Colonic mucosa (tissue), 4 donors: ENCODE measurements at places on chromosomes 11 and 22.

GRCh38 chr11:70193411-70194292, 9.4 kb upstream of the FADD start:
- no peak for DNase-seq

DNA sequence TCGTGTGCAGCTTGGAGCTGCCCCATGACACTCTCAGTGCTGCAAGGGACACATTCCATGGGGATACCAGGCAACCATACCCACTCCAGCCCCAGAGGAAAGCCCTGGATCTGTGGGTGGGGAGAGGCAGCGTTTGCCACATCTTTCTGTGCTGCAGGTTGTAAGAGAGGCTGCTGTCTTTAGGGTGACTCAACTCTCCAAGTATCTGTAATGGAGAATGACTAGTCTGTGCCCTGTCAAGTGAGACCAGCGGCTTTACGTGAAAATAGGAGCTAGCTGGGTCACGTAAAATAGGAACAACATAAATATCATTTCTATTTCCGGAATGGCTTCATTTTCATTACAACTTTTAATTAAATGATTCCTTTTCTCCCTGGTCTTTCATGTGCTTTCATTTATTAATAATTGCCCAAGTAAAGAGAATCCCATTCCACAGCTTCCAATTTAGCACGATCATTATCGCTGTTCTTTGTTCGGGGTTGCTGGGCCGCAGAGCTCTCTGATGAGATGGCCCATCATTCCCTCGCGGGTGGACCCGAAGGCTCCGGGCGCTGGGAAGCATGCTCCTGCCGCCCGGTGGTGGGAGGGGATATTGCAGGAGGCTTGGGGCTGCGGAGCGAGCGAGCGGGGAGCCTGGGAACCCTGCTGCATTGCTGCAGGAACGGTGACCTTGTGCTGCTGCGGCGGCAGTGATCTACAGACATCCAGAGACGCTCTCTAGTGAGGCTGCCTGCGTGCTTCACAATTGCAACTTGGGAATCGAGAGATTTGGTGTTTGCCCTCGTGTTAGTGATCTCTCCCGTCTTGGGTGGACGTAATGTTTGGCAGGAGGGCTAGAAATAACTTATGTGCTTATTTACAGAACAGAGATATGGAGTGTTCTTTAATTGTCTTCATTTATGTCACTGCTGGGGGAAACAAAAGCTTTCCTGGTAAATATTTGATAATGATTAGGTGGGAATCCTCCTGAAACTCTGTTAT, 10.6 kb downstream of the SLC6A5 start:
- DNase-seq = peak; percentile 63

DNA sequence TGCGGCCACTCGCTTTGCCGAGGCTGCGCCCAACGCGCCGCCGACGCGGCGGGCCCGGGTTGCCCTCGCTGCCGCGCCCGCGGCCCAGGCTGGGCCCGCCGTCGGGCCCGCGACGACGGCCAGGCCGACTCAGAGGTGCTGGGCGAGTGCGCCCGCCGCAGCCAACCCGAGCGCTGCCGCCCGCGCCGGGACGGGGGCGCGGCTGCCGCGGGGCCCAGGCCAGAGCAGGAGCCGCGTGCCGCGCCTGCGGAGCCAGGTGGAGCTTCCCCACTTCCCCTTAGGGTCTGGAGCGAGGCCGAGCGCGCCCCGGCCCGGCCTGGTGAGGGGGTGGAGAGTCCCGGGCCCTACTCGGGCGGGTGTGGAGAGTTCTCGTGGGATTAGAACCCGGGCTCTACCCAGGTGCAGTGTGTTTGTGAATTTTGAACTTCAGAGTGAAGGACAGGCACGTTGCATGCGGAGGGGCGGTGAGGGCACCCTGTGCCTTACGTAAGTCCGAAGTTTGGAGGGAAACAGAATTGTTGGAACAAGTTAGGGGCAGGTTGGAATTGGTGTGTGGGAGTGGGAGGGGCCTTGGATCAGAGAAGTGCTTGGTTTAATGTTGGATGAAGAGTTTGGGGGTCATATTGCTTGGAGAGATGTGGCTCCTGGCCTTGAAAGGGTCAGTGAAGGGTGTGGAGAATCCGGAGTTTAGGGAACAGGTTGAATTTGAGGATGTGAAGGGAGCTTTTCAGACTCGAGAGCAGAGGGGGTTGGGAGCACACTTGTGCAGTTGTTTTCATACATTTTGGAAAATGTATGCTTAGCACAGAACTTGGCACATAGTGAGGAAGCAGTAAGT, 697 bp downstream of the RNF169 start:
- peak; percentile 53 for DNase-seq

GRCh38 chr22:24697172-24697571, 77.3 kb downstream of the PIWIL3 start:
- DNase-seq = no peak

- DNase-seq = no peak
Observed at GRCh38 chr11:119468511-119468910, 45.5 kb upstream of the THY1 start.

DNA sequence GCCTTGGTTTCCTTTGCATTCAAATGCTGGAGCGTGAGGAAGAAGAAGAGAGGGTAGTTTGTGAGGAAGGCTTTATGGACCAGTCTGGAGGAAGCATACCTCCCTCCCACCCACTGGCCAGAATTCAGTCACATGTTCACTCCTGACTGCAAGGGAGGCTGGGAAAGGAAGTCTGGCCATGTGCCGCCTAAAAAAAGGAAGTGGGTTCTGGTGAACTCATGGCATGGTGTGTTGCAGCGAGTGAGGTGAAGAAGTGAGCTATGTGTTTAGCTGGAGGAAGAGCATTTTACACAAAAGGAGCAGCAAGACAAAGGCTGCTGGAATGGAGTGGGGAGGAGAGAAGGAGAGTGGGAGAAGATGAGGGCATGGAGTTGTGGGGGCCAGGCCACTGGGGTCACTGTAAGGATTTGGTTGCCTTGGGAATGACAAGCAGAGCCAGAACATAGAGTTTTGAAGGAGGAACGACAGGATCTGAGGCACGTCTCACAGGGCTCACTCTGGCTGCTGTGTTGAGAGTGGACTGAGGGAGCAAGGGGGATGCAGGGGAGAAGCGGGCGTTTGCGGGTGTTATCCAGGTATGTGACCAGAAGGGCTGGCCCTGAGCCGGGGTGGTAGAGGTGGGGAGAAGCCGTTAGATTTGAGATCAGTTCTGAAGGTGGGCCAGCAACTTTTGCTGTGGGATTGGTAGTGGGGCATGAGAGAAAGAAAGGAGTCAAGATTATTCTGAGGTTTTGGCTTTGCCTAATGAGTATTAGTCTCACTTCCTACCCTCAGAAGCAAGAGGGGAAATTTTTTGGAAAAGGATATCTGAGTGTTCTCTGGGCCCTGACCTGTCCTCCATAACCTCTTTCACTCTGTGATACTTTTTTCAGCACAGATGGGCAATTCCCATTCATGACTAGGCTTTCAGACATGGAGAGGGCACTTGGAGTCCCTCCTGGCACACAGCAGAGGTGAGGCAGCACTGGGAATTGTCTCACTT, 26.4 kb downstream of the BMAL1 start:
- no peak for DNase-seq

- DNase-seq = no peak
Observed at GRCh38 chr11:93840180-93840579, 10.2 kb downstream of the VSTM5 start.

DNA sequence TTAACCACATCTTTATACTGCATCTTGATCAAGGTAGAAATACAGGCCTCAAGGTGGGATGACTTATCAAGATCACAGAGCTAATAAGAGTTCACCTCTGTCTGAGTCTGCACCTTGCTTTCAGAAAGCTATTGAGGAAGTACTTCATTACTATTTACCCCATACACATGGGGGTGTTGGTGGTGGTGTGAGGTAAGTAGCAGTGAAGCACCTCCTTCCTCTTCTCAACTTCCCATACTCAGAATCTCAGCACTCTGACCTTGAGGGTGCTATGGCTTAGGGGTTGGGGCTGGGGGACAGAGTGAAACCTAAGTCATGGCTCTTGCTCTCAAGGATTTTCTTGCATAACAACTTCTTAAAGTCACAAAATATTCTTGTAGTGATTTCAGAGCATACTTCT, 56.9 kb downstream of the ME3 start:
- no peak for DNase-seq

GRCh38 chr11:74012074-74012809, 3.4 kb upstream of the UCP3 start:
- no peak for DNase-seq

DNA sequence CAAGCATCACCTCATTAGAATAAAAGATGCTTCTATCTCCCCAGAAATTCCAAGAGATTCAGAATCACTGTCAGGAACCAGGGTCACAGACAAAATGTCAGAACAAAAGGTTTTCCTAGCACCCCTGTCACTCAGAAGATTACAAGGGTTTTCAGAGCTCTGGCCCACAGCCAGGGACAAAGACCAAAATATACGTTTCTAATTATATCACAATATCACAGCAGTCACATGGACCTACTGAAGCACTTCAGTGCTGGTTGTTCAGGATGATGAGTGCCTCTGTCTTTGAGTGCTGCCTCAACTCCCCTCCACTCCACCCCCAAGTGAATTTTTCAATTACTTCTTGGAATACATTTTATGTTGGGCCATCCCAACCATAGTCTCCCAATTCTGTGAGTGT, 21.9 kb upstream of the RTL6 start:
- no peak for DNase-seq

DNA sequence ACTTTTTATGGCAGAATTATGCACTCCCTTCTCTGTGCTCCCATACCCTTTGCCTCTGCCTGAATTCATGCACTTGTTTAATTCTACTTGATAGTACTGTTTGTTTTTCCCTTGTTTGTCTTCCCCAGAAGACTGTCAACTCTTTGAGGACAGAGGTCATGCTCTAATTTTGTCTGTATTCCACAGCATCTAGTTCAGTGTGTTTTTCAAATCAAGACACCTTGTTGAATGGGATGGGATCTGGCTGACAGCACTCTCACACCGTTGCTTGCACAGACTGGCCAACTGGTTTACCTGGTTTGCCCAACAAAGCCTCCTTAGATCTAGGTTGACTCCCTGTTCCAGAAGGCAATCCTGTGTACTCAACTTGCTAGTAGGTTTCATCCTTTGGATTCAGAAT, 121.2 kb upstream of the TIMP3 start:
- no peak for DNase-seq

DNA sequence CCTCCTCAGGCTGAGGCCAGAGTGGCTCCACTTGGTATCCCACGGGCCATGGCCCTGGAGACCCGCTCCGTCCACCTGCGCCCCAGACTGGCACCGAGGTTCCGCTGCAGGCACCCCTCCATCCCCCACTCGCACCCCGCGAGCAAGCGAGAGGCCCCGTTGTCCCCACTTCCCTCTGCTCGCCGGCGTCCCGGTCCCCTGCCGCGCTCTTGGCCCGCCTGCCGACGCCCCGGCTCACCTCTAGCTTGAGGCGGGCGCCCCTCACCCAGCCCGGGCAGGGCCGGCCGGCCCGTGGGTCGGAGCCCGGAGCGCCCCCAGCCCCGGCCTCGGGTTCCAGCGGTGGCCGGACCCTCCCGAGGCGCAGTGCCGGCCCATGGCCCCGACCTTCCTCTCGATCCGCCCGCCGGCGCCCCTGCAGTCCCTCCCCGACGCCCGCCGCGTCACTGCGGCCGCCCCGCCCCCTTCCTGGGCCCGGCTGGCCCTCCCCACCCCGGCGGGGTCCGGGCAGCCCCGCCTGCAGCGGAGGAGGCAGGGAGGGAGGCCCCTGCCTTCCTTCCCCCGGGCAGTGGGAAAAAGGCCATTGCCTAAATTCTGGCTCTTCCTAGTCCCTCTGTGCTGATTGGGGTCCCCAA, at the start of gene PITPNM1:
PITPNM1 (minus strand) TSS at position 414 of the 632 bp plus-strand sequence. CDS start 1,183 bp downstream, outside the sequence.
- peak; percentile 84 for DNase-seq

GRCh38 chr11:94302776-94303175, 1.6 kb upstream of the IZUMO1R start:
- no peak for DNase-seq

DNA sequence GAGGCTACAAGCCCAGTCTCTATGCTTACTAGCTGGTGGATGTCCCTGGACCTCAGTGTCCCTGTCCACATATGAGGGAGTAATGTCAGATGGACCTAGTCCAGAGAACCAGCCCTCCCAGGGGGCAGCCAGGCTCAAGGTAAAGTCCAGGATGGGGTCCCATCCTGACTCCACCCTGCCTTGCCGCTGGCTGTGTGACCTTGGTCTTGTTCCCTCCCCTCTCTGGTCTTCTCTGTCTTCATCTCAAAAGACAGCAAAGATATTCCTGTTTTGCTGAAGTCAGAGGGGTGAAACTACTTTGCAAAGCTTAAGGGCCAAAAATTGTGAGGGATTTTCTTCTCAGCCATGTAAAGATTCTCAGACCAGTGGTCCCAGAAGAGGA, 9.2 kb upstream of the C11orf96 start:
- no peak for DNase-seq
